ENCODE measurements at places on chromosomes 7 and 10.

DNA sequence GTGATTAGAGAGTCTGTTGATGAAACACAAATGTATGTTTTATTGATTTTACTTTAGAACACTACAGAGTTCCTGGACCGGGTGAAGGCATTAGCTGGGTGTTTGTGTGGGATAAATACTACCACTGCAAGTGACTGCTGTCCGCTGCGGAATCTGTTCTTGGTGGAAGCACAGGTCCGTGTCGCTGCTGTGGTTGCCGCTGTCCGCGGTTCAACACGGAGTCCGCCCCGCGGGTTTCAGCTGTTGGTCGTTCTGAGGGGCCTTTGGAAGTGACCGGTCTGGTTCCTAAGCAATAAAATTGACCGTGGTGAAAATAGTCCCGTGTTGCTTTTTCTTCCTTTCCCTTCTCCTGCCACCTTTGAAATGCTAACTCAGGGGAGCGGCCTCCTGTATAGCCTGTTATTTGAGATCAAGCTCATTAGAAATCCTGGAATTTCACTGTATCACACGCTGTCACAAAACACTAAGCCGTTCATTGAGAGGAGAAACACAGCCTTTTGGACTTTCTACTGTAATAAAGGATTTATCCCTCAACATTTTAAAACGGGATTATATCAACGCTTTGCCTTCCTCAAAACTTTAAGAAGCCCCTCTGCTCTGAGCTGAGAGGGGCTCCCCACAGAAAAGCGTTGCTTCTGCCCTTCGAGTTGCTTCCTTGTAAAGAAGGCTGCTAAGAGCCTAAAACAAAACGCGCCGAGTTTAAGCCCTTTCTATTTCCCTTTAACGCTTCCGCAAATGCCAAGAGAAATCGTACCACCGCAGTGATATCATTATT is 2.6 kb downstream of the NKX6-2 start:
- no peak for DNase-seq

GRCh38 chr7:133572843-133573242 is 320.0 kb downstream of the EXOC4 start:
- DNase-seq, result no peak

DNA sequence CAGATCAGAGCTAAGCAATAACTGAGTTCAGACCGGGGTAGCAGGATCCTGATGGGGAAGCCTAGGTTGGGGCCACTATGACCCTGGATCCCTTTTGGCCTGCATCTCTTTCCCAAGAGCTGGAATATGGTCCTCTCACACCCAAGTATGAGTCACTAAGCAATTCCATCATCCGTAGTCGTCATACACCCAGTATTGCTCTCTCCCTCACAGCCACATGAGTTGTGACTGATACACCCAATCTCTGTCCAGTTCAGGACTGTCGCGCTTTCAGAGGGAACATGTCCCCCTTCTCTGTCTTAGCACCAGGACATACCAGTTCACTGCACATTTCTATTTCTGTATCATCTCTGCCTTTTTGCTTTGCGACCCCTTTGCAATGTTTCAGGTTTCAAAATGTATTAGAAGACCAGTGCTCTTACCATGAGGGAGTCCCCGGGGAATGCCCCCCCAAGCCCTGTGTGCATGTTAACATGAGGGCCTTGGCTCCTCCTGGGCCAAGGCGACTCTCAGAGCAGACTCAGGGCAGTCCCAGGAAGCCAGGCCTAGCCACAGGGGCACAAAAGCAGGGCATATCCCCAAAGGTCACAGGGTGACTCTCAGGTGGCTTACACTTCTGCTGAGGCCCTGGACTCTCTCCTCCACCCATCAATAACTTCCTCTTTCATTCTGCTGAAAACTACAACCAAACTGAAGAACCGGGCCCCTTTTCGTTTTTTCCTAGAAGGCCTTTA is 75.3 kb upstream of the SAMD8 start:
- no peak for DNase-seq

GRCh38 chr10:132886211-132887099 is 55.9 kb downstream of the CFAP46 start:
- no peak for DNase-seq

DNA sequence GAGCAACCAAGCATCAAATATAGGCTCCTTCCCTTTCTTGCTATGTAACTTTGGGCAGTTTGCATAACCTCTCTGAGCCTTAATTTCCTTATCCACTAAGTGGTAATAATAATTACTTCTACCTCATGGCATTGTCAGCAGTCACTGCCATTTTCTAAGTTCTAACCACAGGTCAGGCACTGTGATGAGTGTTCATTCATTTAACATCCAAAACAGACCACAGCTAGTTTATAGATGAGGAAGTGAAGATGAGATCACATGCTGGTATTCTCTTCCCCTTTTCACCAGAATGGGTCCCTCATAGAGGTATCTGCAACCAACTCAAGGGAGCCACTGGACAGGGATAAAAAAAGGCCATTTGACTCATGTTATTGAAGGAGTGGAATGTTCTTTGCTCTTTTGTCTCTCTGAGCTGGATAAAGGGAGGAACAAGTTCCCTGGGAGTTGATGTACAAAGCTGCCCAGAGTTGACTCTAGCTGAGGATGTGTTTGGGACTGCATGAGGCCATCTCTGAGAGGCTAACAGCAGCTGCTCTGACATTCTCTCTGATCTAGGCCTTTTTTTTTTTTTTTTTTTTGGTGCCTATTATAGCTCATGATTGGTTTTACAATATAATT is 65.0 kb downstream of the DNAJC12 start:
- no peak for DNase-seq

GRCh38 chr7:81594767-81595166 is 175.1 kb downstream of the HGF start:
- no peak for DNase-seq

GRCh38 chr10:69421611-69422308 is 5.0 kb upstream of the TACR2 start:
- no peak for DNase-seq

- no peak for DNase-seq
Observed at GRCh38 chr10:17802976-17803375, 6.2 kb upstream of the MRC1 start.

DNA sequence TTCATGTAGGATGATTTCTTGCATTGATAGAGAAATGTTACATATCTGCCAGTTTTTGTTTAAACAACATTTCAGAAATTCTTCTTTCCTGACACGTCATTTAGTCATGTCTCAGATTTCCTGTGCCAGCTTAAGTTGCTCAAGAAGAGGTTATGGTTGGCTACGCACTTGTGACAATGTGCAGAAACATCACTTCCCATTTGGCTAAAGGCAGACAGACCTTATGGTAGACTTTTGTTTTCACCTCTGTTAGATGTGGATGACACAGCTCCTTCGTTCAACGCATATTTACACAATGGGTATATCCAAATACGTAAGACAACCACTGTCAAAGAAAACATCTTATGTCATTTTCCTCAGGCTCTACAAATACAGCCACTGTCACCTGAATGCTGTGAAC is 125.8 kb downstream of the DOCK4 start:
- DNase-seq, result no peak

GRCh38 chr7:108149908-108150307 is 19.7 kb upstream of the LAMB4 start:
- DNase-seq, result no peak

DNA sequence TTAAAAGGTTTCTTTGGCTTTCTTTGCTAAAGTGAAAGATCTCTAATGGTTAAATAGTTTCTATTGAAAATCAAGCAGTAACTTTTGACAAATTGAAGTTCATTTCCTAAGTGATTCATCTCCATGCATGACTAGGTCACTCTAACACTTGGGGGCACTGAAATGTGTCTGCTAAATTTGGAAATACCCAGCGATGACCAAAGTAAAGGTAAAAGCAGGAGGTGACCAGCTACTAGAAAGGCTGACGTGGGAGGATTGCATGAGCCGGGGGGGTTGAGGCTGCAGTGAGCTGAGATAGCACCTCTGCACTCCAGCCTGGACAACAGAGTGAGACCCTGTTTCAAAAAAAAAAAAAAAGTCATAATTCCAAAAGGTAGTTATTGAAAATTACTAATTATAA is 111.8 kb upstream of the GPR141 start:
- no peak for DNase-seq

GRCh38 chr10:128411643-128412042 is 285.4 kb upstream of the MKI67 start:
- DNase-seq, result no peak

GRCh38 chr7:131727189-131727588 is 170.8 kb upstream of the PODXL start:
- DNase-seq, result no peak

GRCh38 chr10:111151595-111152307 is 74.9 kb downstream of the ADRA2A start:
- DNase-seq, result no peak

- no peak for DNase-seq
Observed at GRCh38 chr10:128971374-128972035, 495.5 kb upstream of the MGMT start.

GRCh38 chr7:70712942-70713341 is 419.0 kb upstream of the GALNT17 start:
- no peak for DNase-seq

GRCh38 chr10:49303711-49304110 is 4.7 kb downstream of the C10orf71 start:
- no peak for DNase-seq

GRCh38 chr7:5420881-5421713 is 2.5 kb downstream of the TNRC18 start:
- DNase-seq, result no peak

DNA sequence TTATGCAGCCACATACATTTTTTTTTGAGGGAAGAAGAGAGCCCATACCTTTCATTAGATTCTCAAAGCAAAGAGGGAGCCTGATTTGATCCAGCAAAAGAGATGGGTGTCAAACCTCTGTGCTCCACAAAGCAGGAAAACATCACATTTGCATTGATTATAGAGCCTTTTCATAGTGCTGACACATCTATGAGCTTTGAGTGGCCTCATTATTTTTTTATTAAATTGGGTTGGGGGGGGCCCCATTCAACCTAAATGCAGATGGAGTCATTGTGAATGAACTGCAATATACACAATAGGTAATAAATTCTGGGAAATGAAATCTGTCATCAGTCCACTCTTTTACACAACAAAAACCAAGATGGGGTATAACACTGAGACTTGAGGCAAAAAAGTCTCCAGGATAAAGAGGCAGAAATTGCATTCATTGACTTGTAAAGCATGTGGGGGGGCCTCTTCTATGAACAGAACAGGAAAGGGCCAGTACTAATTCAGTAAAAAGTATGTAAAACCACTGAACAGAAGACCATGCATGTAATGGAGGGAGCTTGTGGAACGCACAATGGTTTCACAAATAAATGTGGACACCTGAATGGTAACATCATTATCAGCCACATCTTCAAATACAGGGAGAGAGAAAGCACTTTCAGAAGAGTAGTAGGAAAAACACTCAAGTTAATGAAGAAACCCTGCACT is 17.7 kb upstream of the ASB4 start:
- DNase-seq, result no peak

DNA sequence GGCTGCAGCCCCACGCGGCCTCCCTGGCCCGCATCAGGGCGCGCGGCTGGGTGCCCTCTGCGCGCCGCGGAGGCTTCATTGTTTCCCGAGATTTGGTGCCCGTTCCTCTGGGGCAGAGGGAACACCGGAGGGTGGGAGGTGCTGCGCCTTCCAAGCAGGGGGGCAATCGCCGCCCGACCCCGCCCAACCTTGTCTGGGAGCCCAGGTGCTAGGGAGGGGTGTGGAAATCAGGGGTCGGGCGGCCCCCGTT is 1.0 kb upstream of the NRP1 start:
- no peak for DNase-seq

DNA sequence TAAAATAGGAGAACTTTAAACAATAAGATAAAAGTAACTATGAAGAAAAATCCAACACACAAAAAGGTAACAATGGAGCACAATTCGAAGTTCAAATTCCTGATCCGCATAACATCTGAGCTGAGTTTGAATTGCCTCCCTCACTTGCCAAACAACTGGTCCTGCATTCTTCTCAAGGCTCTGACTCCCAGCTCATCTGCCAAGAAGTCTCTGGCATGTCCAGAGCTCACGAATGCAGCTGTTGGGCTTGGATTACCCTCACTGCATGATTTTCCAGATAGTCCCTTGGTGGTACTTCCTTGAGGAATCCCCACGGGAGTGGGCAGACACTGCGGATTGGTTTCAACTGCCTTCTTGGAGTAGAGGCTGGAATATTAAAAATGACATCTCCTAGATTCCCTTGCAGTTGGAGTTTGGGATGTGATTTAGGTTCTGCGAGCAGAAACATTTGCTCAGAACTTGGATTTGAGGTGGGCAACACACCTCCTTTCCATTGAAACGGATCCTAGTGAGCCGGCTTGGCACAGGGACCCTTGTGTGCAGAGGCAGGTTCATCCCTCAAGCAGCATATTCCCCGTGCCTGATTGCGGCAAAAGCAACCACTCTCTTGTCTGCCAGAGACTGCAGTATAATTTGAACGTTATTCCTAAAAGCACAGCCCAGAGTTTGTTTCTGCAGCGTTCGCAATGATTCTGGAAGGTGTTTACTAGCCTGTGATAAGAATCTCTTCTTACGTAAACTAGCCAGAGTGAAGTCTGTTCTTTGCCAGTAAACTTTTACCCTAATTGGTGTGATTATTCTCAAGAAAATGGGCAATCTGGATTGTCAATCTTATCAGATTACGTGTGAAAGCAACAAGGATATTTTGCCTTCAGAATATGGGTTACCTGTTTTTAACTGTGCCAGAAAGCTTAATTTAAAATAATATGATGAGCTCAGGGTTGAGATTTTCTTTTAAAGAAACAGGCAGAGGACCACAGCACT is 23.4 kb upstream of the PRKCQ start:
- no peak for DNase-seq

- DNase-seq, result no peak
Observed at GRCh38 chr10:70926226-70927000, 38.0 kb upstream of the PCBD1 start.

GRCh38 chr7:3107228-3107763 is 63.6 kb upstream of the CARD11 start:
- no peak for DNase-seq

- DNase-seq, result no peak
Observed at GRCh38 chr7:148368562-148368961, 222.0 kb upstream of the C7orf33 start.

- DNase-seq, result no peak
Observed at GRCh38 chr10:130345728-130346127, 209.5 kb downstream of the GLRX3 start.

DNA sequence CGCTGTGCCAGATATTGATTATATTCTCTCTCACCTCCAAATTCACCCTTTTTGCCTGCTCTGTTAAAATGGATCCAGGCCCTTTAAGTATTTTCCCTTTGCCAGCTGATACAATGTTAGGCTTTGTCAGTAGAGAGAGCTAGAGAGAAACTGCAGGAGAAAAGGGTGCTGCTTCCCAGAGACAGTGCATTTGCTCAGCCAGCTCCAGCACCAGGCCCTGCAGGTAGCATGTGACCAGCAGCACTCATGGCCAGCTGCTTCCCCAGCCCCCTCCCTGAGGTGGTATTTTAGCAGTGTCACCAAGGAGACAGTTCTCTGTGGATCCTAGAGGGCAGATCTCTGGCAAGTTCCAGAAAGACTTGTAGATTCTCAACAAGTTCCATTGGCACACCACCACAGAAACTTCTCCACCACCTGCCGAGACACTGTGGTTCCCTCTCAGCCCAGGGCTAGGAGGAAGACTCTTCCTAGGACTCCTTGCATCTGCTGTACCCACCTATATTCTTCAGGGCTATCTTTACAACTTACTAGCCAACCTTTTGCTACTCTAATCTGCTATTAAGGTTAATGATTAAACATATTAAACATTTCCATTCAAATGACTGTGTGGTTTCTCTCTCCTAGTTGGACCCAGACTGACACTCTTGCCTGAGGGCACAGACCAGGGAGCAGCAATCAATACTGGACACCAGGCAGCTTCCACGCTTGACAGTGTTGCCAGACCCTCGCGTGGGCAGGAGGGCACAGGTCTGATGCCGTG is 35.6 kb upstream of the ADAM12 start:
- DNase-seq, result no peak

Measured in stimulated activated CD4-positive, alpha-beta T cell treated with anti-CD3 and anti-CD28 coated beads, TNF-alpha, amount 100 ng/mL, for 48 hours (primary cell).